ENCODE measurements at places on chromosomes 13 and 19. TPM values are rescaled to one million over a fixed set of nuclear protein-coding genes. Genes with fewer than 3 reads are reported as not detected.

The PROZ gene
- total RNA-seq: not detected

The GJB2 gene
- 3.6 TPM for total RNA-seq

DNA sequence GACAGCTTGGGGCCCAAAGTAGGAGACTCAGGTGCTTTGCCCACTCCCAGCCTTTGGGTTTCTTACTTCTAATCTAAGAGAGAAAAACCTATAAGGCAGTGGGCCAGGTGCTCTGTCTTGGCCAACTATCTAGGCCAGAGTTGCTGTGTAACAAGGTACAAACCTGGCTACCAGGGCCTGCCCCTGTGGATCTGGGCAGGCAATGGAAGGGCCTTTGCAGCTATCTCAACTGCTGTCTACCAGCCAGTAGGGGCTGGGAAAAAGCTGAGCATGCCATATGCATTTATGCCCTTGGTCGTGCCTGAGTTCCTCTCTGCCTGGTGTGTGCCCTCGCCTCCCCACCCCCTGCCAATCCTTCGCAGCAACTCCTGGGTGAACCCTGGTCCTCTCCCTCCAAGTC, 16.7 kb upstream of the SERPINE3 start:
- DNase-seq: no peak

DNA sequence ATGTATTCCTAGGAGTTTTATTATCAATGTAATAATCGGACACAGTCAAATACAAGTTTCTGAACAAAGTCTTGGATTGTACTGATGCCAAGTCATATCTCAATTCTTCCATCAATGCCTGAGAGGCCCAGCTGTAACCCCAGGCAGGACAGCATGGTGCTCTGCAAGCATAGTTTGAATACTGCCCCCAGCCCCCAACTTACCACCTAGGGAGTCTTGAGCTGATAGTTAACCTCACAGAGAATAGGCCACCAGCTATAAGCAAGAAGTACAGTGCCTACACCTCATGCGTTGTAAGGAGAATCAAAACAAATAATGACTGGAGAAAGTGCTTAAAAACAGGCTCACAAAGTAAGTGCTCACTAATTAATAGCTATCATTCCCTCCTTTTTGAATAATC, 2.7 kb downstream of the PROSER1 start:
- DNase-seq: no peak

- no peak for DNase-seq
Measured at GRCh38 chr13:23558675-23559536, 11.3 kb upstream of the TNFRSF19 start.

- DNase-seq: peak; percentile 45
Measured at GRCh38 chr19:3061182-3062161, 823 bp downstream of the TLE5 start.

DNA sequence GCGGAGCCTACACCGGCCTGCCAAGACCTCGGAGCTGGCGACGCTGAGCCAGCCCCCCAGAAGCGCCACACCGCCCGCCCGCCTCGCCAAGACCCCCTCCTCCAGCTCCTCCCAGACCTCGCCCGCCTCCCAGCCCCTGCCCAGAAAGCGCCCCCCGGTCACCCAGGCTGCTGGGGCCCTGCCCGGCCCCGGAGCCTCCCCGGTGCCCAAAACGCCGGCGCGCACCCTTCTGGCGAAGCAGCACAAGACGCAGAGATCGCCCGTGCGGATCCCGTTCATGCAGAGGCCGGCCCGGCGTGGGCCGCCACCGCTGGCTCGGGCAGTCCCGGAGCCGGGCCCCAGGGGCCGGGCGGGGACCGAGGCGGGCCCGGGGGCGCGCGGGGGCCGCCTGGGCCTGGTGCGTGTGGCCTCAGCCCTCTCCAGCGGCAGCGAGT, 10.2 kb downstream of the C19orf25 start:
- no peak for DNase-seq

Measured in cerebellum (tissue), 4 donors.